NCI-H187 treated with DMSO at 0.1 percent for 48 hours (cell line): ENCODE measurements at places on chromosomes 7 and 10.

DNA sequence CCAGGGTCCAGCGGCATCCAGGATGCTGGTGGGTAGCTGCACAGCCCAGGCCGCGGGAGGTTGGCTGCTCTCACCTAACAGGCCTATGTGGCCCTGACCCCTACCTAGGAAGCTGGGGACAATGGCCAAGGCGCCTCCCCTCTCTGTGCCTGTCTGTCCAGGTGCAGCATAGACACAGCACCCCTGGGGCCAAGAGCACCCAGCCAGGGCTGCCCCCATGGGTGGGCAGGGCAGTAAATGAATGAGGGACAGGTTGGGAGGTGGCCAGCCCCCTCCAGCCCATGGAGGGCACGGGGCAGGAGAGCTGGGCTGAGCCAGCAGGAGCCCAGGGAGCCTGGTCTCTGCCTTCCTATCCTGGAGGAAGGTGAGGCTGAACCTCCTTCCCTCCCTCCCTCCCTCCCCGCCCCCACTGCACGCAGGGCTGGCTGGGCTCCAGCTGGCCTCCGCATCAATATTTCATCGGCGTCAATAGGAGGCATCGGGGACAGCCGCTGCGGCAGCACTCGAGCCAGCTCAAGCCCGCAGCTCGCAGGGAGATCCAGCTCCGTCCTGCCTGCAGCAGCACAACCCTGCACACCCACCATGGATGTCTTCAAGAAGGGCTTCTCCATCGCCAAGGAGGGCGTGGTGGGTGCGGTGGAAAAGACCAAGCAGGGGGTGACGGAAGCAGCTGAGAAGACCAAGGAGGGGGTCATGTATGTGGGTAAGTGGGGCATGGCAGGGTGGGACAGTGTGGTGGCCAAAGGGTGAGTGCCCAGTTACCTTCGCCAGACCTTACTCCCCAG, at the start of gene SNCG:
SNCG (plus strand) TSS at position 484 of the 785 bp plus-strand sequence; CDS start at position 583, 99 bp downstream.
- no peak for DNase-seq

GRCh38 chr7:101671371-101672356, 42.6 kb upstream of the MYL10 start:
- no peak for DNase-seq

DNA sequence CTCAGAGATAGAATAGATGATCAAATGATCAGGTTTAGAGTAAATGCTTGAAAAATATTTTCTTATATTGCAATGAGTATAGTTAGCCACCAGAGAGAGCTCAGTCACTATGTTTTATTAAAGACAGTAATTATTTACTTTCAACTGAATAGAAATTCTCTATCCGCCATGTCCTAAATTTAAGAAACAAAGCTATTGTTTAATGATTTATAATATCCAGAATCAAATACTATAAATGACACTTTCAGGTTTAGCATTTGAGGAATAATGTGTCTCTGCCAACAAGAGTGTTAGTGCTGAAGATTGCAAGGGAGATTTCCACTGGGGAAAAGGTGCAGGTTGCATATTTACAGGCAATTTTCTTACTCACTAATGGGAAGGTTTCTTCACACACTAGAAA, 184.7 kb downstream of the DGKB start:
- DNase-seq = no peak

GRCh38 chr7:94182066-94182465, 177.9 kb upstream of the BET1 start:
- DNase-seq = no peak

DNA sequence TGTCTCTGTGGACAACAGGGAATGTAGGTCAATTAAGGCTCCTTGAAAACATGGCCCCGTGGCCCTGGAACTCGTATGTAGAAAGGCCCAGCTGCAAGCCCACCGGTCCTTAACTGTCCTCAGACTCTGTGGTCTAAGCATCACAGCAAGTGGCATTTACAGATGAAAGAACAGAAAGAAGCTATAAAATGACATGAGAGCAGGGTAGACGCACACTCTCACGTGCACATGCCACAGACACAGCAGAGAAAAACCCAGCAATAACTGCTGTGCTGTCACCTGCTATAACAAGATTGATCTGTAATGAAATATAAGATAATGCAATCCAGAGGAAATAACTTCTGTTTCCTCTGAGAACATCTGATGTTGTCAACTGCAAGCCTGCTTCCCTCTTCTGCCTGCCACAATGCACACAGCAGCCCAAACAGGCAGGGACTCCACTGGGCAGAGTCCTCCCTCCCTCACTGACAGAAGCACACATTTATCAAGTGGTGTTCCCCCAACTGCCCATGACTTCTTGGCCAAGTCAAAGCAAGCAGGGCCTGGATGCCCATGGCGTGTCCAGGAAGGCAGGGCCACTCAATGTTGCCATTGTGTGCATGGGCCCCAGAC, 63.9 kb downstream of the GFRA1 start:
- DNase-seq = no peak

DNA sequence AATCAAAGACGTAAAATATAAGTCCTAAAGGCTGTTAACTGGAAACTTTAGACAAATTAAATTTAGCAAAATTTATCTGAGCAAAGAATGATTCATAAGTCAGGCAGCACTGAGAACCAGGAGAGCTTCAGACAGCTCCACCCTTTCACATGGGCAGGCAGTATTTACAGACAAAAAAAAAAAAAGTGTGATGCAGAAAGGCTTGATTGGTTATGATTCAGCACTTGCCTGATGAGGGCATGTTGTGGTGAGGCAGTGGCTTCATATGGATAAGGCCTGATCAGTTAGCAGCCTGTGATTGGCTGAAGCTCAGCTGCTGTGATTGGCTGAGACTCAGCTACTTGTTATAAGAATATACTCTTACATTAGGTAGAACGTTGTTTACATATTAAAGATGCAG, 495.4 kb upstream of the POM121L12 start:
- DNase-seq = no peak

DNA sequence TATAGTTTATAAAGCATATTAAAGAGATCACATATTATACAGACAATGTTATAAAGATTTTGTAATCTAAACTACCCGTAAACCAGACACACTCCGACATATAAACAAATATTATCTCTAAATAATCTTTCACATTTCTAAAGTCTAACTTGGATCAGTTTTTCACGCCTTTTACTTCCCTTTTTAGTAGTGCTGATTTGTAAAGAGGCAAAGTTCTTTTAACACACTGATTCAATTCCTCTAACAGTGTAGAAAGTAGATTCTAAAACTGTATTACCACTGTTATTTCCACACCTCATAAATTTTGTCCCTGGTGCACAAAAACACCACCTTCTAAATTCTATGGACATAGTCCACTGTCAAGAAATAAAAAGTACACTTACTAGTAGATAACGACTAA, 230.9 kb downstream of the DOCK4 start:
- DNase-seq = no peak

GRCh38 chr10:3538291-3538655, 246.7 kb downstream of the KLF6 start:
- no peak for DNase-seq

DNA sequence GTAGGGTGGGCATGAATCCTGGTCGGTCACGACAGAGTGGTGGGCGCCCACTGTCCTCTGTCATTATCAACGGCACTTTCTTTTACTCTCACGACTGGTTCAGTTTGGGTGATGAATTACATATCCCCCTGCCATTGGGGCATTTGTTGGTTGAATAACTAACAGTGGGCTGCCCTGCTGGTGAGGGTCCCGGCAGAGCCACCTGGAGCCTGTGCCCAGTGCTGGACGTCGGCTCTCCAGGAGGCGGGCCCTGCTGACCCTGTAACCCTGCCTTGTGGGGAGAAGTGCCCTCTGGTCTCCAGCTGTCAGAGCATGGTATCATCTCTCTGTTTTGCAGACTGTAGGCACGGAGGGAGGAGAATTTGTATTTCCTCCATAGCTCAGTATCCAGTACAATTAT, 199.1 kb downstream of the GLRX3 start:
- no peak for DNase-seq
